Naive thymus-derived CD8-positive, alpha-beta T cell (primary cell): ENCODE measurements at places on chromosomes 13 and 19.

DNA sequence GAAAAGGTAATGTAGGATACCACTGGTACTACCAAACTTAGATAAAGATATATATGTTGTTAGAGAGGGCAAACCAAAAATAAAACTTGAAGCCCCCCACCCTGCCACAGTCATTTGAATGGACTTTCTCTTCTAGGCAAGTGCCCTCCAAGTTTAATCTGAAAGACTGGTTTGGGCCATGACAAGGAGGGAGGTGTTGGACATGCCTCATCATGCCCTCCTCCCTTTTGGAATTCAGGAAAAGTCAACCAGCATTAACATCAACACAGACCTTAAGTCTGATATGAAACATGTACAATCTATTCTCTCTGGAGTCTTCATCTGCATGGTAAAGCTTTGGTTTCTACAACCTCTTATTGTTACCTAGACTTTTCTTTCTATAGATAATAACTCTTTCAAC, 46.3 kb upstream of the GPR12 start:
- no peak for DNase-seq

DNA sequence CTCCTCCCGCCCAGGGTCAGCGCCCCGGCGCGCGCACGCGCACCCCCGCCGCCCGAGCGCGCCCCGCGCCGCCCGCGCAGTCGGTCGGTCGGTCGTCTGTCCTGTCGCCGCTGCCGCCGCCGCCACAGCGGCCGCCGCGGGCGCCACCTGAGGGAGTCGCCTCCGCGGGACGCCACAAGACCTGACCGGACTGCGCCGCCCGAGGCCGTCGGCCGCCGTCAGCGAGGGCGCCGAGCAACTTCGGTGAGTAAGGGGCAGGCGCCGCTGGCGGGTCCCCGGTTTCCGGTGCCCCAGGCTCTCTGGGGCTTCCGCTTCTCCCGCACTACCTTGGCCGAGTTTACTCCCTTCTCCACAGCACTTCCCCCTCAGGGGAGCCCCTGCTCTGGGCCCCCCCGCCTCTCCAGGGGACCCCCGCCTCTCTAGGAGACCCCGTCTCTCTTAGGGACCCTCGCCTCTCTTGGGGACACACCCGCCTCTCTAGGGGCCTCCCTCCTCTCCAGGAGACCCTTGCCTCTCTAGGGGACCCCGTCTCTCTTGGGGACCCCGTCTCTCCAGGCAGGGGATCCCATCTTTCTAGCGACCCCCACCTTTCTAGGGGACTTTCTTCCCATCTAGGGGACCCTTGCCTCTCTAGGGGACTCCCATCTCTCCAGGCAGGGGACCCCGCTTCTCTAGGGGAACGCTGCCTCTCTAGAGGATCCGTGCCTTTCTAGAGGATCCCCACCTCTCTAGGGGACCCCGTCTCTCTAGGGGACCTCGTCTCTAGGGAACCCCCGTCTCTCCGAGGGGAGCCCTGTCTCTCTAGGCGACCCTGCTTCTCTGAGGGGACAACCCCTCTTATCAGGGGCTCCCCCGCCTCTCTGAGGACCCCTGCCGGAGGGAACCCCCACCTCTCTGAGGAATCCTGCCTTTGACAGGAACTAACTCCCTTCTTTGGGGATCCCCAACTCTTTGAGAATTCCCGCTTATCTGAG, 19.3 kb upstream of the GATAD2A start:
- DNase-seq: peak; percentile 27

- DNase-seq: peak; percentile 35
Measured at GRCh38 chr19:2507109-2507508, 31.2 kb downstream of the GADD45B start.

DNA sequence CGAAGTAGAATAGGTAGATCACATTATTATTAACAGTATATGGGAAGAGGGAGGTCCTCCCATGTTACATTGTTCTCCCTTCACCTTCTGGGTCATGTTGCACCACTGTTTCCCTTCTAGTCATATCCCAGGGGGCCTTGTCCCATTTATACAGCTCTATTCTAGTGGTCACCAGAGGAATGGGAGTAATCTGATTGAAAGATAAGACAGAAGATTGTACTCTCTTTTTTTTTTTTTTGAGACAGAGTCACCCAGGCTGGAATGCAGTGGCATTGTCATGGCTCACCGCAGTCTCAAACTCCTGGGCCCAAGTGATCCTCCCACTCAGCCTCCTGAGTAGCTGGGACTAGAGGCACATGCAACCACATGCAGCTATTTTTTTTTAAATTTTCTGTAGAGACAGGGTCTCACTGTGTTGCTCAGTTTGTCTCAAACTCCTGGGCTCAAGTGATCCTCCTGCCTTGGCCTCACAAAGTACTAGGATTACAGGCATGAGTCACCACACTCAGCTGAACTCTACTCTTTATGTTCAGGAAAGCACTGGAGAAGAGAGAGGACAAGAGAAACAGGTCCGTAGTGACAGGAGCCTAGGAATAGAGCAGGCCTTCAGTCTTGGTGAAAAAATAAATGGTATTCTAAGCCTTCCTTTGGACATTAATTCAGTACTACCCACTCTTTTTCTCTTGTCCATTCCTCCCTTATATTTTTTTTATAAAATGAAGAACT, 4.3 kb upstream of the ZNF529 start:
- no peak for DNase-seq

GRCh38 chr13:78659732-78660494, 958 bp upstream of the OBI1 start:
- no peak for DNase-seq

- peak; percentile 82 for DNase-seq
Measured at GRCh38 chr19:8569066-8569771, 8.0 kb downstream of the MYO1F start.

- DNase-seq: no peak
Measured at GRCh38 chr13:81133066-81133465, 792.1 kb upstream of the SPRY2 start.

GRCh38 chr19:927780-928401, 2.1 kb downstream of the ARID3A start:
- no peak for DNase-seq

DNA sequence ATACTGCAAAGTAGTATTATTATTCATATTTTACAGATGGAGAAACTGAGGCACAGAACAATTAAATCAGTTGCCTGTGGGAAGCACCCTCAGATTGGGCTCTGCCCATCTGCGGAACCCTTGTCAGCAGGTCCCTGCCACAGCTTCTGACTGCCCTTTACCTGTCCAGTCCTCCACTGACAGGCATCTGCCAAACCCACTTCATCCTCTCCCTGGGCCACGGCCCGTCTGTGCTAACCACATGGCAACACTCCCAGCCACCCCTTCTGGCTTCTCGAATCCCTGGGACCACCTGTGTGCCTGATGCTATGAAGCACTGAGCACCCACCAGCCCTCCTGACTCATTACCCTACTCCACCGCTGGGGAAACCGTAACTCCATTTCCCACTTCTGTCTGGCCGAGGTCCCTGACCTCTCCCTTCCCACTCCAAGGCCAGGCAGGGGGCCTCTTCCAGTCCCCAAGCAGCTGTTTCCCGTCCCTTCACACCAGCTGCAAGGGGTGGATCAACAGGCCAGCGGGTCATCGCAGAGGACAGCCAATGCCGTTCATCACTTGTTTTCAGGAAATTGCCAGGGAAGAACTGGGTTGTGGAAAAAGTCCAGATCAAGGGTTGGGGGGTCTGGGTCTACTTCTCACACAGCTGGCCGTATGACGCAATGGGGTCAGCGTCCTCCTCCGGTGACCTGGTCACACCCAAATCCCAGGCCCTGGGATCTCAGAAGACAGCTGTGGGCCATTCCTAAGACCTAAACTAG, 2.5 kb downstream of the KANK3 start:
- DNase-seq: no peak

GRCh38 chr19:30063650-30064347, 121.8 kb downstream of the URI1 start:
- DNase-seq: no peak

- DNase-seq: no peak
Measured at GRCh38 chr19:48170817-48171347, 402 bp downstream of the ZSWIM9 start.

DNA sequence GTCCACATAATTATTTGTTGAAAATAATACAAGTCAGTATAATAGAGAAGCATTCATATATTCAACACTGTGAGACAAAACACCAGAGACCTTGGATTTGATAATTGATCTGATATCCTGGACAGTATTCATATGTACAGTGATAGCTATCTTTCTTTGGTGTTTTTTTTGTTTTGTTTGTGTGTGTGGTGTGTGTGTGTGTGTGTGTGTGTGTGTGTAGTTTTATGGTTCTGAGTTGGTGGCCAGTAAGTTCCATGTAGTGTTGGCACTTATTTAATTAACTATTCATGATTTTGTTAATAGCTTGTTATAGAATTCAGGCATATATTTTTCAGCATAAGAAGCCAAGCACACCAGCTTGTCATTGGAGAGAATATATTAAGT, 1.6 kb upstream of the ANGPTL6 start:
- DNase-seq: no peak

DNA sequence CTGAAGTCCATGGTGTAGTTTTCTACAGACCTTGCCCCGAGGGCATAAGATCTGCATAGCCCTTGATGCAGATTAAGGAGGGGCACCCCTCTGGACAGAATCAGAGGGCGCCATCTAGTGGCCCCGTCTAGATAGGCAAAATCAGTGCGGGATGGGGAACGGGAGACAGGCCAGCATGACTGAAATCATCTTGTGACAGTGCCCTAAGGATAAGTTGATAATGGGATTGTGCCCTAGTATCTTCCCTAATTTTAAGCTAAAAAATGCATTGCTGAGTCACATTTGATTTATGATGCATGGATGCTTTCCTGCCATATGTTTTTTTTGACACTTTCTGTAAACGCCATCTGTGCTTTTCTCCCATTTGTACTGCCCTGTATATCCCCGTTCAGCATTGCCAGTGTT, 19.0 kb upstream of the GPI start:
- DNase-seq: peak; percentile 77

DNA sequence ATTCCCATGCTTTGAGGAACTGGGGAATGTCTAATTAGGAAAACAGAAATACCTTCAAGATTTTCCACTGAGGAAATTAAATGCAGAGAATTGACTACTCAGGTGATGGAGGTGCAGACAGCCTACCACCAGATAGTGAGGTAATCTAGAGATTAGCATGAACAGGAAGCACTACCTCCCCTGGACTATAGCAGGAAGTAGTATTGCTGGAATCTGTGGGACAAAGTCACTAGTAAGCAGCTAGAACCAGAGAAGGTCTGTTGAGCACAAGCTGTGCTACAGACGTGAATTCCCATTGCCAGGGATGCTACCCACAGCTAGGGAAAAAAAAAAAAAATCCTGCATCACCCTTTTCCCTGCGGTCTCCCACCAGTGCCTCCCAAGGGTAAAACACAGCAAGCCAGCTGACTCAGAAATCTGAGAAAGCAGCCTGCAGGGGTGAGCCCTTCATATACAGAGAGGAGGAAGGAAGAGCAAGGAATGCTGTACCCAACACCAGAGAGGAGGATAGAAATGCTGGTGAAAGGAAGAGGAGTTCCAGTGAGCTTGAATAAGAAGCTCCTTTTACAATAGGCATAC, 10.2 kb downstream of the ENOX1 start:
- DNase-seq: no peak

- DNase-seq: no peak
Measured at GRCh38 chr19:17576758-17577456, 21.5 kb downstream of the COLGALT1 start.

DNA sequence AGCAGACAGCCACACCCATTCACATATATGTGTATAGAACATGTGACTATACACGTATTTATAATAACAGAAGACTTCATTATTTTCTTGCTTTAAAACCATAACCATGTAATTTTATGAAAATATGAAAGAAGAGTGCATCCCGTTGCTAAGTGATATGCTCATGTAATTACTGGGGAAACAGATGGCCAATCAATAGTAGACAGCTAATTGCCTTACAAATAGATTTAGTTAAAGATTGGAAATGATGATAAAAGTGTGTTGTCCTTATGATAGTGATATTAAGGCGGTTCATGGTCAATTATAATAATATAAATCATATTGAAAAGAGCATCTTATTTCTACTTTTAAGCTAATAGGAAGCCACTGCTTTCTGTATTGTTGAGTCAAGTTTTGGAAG, 95.9 kb downstream of the RFC3 start:
- no peak for DNase-seq

GRCh38 chr13:41501281-41501680, 43.9 kb downstream of the RGCC start:
- DNase-seq: no peak

GRCh38 chr13:24284889-24285565, 24.4 kb upstream of the C1QTNF9 start:
- no peak for DNase-seq

DNA sequence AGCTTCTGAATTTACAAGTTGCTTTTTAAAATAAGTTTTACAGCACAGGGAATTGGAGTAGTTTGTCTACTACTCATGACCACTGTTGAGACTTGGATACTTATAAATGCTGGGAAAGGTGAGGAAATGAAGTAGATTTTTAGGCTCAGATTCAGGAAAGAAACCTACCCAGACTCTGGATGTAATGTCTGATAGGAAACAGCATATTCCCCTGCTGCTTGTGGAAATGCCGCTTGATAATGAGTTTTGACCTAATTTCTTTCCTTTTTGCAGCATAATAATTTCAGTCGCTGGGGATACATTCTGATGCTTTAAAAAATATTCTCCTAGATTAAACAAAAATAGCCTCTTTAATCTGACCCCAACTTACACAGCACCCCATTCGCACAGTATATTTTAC, 53.6 kb downstream of the SLC10A2 start:
- no peak for DNase-seq

GRCh38 chr13:57877601-57878000, 246.1 kb downstream of the PCDH17 start:
- DNase-seq: no peak

DNA sequence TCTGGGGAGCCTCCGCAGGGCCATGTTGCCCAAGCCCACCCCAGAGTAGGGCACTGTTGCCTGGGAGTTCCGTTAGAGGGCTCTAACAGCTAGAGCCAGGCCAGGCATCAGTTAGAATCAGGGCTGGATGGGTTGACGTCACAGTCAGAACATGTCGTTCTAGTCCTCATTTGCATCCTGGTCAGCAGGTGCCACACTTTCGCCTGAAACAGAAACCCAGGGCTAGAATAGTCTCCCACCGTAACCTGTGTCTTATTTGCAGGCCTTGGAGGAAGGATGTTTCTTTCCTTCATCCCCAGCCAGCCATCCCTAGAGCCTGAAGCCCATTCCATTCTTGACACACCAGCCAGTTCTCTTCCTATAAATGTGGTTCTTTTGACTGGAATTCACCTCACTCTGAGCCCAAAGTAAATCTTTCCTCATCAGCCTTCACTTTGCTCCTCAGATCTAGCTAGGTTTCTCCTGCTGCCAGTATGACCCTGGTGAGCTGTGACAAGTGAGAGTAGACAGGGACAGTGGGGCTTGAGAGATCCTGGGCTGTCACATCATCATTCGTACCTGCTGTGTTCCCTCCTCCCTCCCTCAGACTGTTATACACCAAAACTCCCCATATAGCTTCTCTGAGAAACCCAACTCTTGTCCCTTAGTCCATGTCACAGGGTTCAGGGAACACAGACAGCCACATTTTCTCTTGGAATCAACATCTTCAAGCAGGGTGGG, 12.2 kb upstream of the CCDC97 start:
- no peak for DNase-seq

- no peak for DNase-seq
Measured at GRCh38 chr19:35088131-35088913, 27.3 kb upstream of the FXYD3 start.
